ENCODE measurements at places on chromosomes 5 and 9. TPM values are rescaled to one million over a fixed set of nuclear protein-coding genes. Genes with fewer than 3 reads are reported as not detected.

Gene CDC20B
- total RNA-seq = 0.78 TPM

Gene WNT8A
- total RNA-seq = not detected

GRCh38 chr9:34310215-34310614 is 18.9 kb downstream of the KIF24 start:
- DNase-seq = no peak

Gene RNF130
- 78.0 TPM for total RNA-seq

DNA sequence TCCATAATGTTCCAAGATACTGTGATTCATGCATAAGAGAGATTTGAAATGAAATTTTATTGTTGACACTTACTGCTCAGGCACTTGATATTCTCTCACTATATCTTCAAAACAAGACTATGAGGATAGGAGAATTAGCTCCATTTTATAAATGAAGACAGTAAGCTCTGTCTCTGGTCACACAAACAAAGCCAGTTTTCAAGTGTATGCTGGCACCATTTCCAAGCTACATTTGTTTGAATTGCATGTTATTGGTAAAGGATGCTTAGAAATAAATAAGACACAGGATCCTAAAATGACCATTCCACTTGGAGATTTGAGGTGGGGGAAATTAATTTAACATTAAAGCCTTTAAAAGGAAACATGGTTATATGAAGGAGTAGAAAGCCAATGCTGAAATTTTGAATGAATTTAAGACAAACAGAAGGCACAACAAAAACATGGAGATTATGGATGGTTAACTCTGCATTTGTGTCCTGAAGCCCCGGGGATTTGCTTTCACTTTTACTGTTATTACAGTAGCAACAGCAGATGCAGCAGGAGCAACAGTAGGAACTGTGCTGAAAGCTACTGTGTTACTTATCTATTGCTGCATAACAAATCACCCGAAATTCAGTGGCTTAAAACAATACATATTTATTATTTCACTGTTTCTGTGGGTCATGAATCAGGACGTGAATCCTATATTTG is 79.7 kb upstream of the ASTN2 start:
- no peak for DNase-seq

- DNase-seq = no peak
Observed at GRCh38 chr5:10543585-10544040, 20.3 kb upstream of the ANKRD33B start.

Gene SLC25A2
- total RNA-seq = not detected

DNA sequence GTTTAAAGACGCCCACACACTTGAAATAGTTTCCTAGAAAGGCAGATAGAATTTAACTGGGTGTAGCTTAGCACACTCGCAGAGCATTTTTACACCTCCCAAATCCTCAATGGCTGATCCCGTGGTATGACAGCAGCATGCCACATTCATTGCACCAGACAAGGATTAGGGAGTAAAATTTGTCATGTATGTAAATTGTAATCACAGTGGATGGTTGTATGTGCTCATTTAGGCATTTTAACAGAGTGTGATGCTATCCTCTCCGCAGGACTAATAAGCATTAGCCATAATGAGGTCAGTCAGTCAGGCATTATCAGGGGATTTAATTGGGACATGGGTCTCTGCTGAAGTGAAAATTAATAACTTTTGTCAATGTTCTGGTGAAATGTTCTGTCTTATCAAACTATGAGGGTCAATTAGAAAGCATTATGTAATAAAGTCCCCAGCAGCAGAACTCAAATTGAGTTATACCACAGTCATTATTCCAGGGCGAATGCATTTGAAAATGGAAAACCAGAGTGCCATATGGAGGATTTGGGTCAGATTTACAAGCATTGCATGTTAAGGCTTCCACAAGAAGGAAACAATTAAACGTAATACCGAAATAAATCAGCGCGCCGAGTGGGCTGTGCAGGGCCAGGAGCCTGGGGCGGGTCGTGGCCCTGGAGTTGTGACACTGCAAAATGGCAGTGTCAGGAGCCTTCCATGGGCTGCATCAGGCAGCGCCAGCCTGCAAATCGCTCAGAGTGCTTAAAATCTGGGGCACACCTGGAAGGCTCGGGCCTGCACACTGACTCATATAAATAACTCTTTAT is 602.2 kb downstream of the BNC2 start:
- DNase-seq = no peak

Gene DRD1
- 6.1 TPM for total RNA-seq

Gene NR4A3
- 8.7 TPM for total RNA-seq

GRCh38 chr5:173864126-173865050 is 23.8 kb upstream of the CPEB4 start:
- no peak for DNase-seq

DNA sequence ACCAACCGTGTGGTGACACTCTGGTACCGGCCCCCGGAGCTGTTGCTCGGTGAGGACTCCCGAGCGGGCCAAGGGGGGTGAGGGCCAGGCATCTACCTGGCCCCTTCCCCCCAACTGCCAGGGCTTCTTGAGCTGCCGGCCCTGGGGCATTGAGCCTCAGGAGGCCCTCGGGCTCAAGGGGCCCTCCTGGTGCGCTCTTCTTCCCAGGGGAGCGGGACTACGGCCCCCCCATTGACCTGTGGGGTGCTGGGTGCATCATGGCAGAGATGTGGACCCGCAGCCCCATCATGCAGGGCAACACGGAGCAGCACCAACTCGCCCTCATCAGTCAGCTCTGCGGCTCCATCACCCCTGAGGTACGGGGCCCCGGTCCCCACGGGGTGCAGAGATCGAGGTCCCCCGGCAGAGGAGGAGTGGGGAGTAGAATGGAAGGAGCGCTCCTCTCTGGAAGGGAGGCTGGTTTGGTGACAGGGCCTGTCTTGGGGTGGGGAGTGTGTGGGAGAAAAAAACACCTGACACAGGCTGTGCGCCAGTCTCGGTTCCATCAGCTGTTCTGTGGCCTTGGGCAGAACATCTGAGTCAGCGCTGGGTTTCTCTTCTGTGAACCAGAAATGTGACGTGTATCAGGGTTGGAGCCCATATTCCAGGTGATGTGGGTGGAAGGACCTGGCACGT is 2.6 kb downstream of the CDK9 start:
- no peak for DNase-seq

GRCh38 chr9:116145036-116145435 is 8.6 kb upstream of the PAPPA start:
- no peak for DNase-seq

DNA sequence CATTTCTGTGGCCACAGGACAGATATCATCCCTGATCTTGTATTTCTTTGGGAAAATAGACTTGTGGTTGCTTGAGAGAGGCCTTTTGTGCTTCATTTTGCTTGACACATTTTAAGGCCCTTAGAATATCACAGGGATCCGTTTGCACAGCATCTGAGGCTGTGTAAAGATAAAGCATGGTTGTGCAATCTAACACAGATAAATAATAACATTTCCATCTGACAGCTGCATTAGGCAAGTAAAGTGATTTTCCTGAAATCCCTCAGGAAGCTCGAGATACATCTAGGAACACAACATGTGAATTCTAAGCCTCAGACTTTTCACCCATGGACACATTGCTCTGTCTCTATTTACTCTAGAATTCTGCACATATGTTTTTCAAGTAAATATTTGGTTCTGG is 212.8 kb upstream of the ADAMTSL1 start:
- no peak for DNase-seq

GRCh38 chr5:53194086-53194485 is 84.5 kb upstream of the MOCS2 start:
- DNase-seq = no peak

GRCh38 chr5:113491022-113491421 is 2.8 kb upstream of the MCC start:
- DNase-seq = no peak

Gene IRGM
- not detected for total RNA-seq

DNA sequence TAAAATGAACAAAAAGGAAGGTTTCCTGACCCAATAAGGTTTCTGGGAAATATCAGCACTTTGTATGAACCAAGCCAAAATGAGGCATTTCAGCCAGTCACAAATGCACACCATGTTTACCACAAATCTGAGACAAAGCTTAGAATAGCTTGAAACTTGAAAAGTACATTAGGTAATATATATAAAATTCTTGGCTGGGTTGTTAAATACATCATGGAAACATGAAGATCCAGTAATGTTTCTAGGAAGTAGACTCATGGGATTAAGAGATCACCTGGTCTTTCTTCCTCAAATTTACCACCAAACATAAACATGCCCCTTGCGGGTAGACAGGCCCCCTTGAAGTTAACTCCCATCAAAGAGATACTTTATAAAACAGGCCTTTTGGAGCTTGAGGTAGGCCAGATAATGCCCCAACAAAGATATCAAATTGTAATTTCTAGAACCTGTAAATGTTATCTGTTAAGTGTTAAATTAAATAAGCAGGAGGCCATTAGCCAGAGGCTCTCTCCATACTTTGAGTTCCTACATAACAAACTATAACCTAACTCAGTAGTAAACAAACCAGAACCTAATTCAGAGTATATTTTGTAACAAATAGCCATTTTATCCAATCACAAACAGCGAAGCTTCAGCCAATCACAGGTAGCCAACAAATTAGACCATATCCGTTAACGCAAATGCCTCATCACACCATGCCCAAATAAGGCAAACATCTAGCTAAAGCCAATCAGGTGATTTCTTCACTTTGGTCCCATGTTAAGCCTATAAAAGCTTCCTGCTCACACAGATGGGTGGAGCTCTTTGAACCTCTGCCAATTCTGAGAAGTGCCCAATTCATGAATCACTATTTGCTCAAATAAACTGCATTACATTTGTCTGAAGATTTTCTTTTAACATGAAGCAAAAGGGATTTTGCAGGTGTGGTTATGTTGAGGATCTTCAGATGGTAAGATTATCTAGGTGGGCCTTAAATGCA is 127.9 kb upstream of the TARS1 start:
- DNase-seq = no peak

Gene ADAMTS2
- total RNA-seq = 0.78 TPM

DNA sequence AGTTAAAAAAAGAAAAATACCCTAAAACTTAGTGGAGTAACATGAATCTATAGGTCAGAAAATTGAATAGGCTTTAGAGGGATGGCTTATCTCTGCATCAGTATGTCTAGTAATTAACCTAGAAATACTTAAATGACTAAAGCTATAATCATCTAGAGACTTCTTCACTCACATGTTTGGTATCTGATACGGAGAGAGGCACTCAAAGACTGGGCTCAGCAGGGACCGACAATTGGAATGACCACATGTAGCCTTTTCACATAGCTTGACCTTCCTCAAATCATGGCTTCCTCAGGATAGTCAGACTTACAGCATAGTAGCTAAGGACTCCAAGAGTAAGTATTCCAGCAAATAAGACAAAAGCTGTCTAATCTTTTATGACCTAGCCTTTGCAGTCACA is 105.3 kb upstream of the RORB start:
- no peak for DNase-seq

DNA sequence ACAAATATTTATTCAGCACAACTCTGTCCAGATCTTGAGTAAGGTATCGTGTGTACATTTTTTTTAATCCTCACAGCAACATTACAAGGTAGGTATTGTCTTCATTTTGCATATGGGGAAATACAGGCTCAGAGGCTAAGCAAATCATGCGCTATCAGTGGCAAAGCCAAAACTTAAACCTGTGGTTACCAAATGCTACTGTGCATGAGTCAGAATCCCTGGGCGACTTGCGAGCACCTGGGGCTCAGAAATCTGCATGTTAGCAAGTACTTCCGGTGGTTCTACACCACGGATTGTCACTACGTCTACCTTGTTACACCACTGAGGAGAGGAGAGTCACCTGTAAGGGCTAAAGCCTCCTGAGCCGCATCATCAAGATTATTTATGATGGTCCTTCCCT is 21.3 kb downstream of the C5orf58 start:
- no peak for DNase-seq

DNA sequence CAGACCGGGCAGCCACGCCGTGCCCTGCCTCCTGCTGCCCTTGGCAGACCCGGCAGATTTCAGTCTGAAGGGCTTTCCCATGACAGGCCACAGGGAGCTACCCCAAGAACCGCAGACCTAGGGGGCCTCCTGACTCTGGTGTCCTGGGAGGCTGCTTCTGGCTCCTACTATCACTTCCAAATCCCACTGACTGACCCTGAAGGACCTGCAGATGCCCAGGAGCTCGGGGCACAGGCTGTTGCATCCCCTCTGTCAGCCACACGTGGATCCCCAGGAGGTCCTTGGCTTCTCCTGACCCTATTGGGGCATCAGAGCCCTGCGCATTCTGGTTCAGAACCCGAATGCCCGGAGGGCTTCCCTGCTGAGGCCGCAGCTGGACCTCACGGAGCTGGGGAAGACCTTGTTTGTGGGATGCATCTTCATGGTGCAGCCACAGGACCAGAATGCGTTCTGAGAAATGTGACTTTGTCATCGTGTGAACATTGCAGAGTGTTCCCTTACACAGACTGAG is 81.3 kb upstream of the IRX4 start:
- no peak for DNase-seq

DNA sequence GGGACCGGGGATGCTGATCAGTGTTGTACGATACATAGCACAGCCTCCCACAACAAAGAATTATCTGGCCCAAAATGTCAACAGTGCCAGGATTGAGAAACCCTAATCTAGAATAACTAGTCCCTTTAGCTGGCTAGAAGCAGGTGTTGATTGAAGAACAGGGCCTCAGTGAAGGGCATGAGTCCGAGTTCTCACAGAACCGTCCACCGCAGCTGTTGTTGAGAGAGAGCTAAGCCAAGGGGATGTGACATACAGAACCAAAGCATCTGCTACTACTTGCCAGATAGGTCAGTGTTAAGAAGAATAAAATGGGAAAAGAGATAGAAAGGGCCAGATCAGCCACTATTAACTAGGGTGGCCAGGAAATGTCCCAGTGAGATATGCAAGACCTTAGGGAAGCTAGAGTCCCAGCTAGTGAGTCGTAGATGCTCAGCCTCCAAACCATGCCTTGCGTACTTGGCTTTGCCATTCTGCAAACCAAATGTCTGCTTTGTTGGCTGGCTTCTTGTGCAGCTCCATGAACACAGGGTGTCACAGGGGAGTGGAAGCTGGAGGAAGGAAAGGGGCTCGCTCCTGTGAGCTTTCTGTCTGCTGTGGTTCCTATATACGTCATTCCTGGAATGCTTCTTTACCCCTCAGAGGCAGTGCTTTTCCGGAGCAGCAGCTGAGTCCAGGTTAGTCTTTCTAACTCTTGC is 68.9 kb downstream of the FBXO38 start:
- DNase-seq = no peak
